Activated CD8-positive, alpha-beta memory T cell treated with anti-CD3 and anti-CD28 coated beads for 1 hour (primary cell): ENCODE measurements at places on chromosomes 2 and 18.

DNA sequence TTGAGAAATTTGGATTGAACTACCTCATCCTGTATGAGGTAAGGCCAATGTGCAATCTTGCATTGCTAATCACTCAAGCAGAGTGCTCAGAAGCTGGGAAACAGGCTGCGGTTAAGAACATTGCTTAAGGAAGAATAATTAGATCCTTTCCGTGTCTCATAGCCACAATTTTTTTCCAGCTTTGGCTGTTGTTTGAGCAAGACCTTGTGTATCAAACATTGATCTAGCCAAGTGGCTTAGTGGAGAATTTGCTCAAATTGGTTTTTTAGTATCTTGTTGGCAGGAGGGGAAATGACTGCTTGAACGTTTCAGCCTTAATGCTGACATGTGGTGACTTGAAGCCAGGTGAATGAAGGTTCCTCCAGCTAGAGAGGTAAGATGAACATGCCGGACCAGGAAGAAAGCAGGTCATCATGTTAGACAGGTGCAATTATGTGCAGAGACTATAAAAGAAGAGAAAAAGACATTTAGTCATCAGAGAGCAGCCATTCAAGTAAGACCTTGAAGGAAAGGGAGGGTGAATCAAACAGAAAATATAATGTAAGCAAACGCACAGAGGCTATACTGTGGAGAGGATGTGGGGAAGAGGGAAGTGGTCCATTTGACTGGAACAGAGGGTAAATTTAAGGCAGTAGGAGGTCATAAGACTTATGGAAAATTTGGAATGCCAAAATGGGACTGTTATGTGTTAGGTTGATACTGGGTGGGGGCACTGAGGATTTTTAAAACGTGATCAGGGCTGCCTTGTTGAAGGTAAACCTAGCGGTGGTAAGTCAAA lies 98.9 kb upstream of the CYP1B1 start:
- DNase-seq: no peak

GRCh38 chr2:75241696-75242095 lies 42.4 kb upstream of the TACR1 start:
- DNase-seq: no peak

DNA sequence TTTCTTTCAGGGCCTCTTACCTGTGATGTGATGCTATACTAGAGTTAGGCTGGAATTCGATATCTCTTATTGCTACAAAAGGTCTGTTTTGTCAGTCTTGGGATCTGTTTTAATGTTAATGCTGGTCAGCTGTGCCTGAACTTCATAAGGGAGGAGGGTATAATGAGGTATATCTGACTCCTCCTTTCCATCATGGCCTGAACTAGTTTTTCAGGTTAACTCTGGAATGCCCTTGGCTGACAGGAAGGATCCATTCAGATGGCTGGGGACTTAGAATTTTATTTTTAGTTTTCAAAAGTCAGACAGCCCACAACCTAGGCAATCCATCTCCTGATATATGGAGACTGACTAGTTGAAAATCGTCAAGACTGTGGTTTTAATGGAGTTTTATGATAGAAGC lies 35.9 kb upstream of the TBC1D8 start:
- no peak for DNase-seq

DNA sequence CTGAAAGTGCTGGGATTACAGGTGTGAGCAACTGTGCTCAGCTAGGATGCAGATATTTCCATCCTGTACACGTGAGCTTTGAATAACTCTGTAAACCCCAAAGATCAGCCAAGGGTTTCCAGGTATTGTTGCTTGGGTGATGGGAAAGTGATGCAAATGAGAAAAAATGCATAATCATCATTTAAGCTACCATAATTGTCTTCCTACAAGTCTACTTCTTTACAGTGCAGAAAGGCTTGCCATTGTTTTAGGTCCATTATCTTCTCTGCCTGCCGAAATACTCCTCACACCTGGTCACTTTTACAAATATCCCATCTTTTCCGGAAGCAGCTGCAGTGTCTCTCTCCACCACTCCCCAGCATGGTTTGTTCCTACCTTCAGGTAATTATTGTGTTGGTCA lies 259.8 kb upstream of the CCDC68 start:
- no peak for DNase-seq

DNA sequence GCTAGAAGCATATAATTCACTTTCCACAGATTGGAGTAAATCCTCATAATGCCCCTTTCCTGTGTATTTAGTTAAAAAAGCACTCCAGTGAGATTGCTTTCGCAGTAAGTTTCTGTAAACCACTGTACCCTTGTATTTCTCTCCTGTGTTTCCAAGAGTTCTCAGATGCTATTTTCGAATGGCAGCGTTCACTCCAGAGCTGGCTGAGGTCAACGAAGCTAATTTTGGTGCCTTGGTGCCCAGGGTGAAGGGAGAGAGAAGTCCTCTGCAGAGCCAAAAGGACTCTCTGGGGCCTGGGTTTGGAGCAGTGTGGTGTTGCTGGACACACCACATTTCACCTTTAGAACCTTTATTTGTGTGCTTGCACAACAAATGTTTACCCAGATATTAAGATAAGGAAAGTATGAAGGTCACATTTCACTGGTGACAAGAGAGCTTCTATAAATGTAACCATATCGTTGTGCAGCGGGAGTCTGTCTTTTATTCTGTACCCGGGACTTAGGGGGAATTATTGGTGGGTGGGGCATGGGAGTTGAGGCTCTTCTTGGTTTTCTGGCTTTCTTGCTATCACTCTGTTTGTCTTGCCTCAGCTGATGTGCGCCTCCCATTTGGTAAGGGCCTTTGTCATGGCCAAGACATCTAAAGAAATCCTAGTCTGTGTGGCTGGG lies 9.9 kb downstream of the EPAS1 start:
- no peak for DNase-seq

- no peak for DNase-seq
These were observed 37.2 kb downstream of the HPCAL1 start for GRCh38 chr2:10339647-10340592.

DNA sequence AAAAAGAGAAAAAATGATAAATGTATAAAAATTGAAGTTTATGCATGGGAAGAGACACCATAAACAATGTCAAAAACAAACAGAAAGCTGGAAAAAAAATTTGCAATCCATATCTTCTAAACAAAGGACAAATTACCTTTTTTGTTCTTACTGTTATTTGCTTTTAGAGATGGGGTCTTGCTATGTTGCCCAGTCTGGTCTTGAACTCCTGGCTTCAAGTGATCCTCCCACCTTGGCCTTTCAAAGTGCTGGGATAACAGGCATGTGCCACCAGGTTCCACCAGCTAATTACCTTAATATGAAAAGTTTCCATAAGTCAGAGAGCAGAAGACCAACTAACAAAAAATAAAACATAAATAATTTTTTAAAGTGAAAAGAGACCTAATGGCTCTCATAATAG lies 90.0 kb upstream of the SIX3 start:
- DNase-seq: no peak

- DNase-seq: no peak
These were observed 333.1 kb downstream of the DYSF start for GRCh38 chr2:71786291-71787107.

DNA sequence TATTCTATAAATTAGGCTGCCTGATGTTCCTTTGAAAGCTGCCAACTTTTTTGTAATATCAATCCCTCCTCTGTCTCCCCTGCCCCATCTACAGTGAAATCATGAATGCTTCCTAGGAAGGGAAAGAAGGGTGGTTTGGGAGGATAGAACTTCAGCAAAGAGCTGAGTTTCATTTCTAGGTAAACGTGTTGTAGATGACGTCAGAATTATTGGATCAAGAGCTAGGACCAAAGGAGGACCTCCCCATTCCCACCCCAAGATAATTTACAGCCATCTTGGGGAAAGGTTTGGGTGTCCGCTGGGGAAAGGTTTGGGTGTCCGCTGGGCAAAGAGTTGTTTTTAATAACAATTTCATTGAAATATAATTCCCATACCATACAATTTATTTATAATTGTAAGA lies 11.2 kb upstream of the ANKRD53 start:
- no peak for DNase-seq

DNA sequence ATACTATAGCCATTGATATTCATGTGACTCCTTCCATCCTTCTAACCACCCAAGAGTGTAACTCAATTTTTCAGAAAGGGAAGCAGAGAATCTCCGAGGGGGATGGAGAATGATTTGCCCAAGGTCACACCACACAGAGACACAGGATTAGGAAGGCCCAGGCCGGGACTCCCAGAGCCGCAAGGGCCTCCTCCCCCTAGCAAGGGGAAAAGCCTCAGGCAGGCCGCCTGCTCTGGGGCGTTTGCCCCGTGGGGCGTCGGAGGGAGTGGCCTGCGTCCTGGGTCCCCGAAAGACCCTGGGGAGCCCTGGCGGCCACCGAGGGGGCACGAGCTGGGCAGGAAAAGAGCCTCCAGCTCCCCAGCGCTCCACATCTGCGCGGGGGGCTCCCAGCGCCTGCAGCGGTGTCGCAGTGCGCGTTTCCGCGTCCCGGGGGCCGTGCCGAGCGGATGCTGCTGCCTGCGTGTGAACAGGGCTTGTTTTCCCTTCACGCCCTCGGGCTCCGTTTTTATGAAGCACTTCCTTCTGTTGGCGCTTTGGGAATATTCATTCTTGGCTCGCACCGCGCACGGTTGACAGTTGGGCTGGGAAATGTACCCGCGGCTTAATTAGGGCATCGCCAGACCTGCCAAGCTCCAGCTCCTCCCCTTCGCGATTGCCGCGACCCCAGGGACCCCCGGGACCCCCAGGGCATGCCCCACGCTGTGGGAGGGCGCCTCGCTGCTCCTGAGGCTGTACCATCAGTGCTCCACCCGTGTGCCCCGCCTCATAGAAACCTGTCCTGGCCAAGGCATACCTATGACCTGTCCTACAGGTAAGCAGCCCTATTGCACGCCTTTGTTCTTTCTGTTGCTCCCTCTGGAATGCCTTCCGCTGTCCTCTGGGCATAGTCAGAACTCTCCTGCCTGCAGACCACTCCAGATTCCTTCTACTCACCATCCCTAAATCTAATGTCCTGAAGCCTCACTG lies 158.9 kb upstream of the GLI2 start:
- no peak for DNase-seq

DNA sequence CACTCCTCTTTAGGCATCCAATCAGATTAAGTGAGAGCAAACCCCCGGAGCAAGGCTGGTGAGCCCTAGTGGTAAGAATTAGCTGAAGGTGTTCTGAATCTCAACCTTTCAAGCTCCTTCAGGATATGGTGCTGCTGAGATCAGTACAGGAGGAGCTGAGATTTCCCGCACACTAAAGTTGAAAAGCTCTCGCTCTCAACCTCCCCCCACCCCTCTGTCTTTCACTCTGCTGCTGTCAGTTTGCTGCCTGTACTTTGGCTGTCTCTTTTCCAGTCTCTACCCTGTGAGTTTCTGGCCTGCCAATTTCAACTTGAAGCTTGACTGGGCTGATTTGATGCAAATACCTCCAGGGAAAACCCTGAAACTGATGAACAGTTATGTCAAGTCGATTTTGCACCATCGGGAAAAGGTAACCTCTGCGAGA lies 15.7 kb downstream of the ZEB2 start:
- no peak for DNase-seq

- no peak for DNase-seq
These were observed 33.1 kb upstream of the PELI1 start for GRCh38 chr2:64177315-64177714.

GRCh38 chr2:151959238-151959637 lies 131.0 kb upstream of the ARL5A start:
- no peak for DNase-seq

DNA sequence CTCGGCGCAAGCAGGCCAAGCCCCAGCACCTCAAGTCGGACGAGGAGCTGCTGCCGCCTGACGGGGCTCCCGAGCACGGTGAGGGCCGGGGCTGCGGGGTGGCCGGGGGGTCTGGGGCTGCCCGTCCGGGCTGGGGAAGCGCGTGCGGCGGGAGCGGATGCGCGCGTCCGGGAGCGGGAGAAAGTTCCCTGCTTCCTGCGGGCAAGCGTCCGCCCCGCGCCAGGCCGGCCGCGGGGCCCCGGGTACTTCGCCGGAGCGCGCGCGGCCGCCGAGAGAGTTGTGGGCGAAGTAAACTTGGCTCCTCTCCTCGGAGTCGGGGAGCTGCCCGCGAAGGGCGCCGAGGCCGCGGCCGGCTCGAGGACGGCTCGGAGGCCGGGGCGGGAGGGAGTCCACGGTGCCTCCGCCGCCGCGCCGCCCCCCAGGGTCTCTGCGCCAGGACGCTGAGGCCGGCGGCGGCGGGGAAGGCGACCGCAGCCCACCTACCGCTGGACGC lies 707 bp downstream of the SALL3 start:
- no peak for DNase-seq

DNA sequence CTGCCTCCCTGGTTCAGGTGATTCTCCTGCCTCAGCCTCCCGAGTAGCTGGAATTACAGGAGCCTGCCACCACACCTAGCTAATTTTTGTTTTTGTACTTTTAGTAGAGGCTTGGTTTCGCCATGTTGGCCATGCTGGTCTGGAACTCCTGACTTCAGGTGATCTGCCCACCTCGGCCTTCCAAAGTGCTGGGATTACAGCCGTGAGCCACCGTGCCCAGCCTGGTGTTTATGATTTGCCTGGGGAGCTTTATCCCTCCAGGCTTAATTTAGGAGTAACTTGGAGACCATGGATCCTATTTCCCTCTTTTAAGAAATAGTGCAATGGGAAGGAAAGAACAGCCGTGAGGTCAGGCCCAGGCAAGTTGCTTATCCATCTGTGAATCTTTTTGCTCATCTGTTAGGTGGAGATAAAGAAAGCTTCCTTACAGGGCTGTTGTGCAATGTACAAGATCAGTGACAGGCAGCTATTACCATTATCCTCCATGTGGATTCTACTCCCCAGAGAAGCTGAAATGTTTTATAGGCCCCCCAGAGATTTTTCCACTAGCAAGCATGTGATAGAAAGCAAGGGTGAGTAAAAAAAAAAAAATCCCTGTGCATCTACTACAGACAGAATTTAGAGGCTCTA lies 104.9 kb upstream of the MGAT5 start:
- no peak for DNase-seq

GRCh38 chr2:213288913-213289700 lies 4.8 kb downstream of the SPAG16 start:
- DNase-seq: no peak

DNA sequence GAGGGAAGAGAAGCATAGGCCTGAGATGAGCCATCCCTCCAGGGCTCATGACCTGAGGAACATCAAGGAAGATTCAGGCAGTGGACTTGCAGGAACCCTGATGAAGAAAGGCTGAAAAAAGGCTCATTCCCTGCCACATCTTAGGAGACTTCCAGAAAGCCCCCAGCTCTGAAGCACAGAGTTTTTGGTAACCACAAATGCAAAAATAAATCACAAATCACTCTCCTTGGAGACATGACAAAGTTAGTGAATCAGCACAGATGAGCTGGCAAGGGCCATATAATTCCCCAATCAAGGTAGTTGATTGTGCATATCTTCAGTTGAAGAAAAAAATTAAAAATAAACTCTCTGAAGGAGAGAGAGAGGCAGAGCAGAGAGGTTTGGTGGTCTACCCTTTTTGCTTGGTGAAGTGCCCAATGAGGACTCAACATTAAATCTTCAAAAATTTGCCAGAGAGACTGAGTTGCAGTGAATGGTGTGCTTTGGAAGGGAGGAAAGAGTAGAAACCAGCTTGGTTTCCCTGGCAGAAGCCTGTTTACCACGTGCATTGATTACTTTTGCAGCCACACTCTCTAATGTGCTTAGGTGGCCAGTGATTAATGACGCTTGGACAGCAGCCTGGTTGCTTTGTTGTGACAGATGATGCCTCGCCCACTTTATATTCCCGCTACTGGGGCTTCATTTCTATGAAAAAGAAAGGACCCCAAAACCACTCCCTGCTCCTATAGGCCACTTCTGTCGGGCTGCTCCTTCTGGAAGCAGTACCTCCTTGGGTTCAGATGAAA lies 257.4 kb upstream of the SLC14A2 start:
- no peak for DNase-seq

GRCh38 chr2:238380336-238380735 lies 46.4 kb upstream of the ASB1 start:
- no peak for DNase-seq

GRCh38 chr18:33914399-33914798 lies 310.3 kb downstream of the NOL4 start:
- no peak for DNase-seq

GRCh38 chr18:35682281-35682867 lies 100.8 kb downstream of the GALNT1 start:
- DNase-seq: no peak
